COR-L47 (cell line): ENCODE measurements at places on chromosomes 6 and 20.

DNA sequence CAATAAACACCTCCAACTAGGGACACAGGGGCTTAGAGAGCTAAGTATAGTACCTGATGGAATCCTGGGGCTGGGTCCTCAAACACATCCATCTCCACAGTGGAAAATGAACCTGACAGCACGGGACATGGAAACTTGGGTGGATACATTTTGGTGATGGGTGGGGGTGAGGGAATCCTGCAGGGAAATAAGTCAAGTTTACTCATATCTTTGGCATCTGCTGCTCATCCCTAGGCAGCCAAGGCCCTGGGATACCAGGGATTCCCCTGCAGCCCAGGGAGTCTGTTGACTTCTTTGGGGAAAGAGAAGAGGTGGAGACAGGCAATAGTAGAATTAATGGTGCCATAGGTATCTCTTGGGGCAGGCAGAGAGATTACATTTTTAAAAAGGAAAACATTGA, 6.6 kb downstream of the APOBEC2 start:
- no peak for DNase-seq

DNA sequence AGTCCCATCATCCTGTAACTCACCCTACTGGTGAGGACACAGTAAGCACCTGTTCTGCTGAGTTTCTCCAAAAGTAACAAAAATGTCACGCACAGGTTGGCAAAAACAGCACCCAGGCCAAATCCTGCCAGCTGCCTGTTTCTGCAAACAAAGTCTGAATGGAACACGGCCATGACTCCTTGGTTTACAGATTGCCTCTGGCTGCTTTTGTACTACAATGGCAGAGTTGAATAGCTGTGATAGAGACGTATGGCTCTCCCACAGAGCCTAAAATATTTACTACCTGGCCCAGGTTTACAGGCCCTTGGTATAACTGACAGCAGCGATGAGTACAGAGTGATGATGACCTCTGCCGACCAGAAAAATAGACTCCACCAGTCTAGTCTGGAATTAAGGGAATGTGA, 52.6 kb downstream of the CNKSR3 start:
- DNase-seq: peak; percentile 72

GRCh38 chr20:22688485-22688884, 104.1 kb upstream of the FOXA2 start:
- no peak for DNase-seq

- peak; percentile 73 for DNase-seq
Measured at GRCh38 chr6:32129297-32130088, 595 bp downstream of the FKBPL start.

DNA sequence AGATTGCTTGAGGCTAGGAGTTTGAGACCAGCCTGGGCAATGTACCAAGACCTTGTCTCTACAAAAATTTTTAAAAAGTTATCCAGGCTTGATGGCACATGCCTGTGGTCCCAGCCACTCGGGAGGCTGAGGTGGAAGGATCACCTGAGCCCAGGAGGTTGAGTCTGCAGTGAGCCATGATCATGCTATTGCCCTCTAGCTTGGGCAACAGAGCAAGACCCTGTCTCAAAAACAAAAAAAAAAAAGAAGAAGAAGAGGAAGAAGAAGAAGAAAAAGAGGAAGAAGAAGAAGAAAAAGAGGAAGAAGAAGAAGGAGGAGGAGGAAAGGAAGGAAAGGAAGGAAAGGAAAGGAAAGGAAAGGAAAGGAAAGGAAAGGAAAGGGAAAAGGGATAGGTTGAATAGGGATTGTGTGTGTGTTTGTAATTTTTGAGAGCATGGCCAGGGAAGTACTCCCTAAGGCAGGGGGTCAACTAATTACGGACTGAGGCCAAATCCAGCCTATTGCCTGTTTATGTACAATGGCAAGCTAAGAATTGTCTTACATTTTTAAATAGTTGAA, 43.0 kb upstream of the ZNF217 start:
- DNase-seq: no peak

DNA sequence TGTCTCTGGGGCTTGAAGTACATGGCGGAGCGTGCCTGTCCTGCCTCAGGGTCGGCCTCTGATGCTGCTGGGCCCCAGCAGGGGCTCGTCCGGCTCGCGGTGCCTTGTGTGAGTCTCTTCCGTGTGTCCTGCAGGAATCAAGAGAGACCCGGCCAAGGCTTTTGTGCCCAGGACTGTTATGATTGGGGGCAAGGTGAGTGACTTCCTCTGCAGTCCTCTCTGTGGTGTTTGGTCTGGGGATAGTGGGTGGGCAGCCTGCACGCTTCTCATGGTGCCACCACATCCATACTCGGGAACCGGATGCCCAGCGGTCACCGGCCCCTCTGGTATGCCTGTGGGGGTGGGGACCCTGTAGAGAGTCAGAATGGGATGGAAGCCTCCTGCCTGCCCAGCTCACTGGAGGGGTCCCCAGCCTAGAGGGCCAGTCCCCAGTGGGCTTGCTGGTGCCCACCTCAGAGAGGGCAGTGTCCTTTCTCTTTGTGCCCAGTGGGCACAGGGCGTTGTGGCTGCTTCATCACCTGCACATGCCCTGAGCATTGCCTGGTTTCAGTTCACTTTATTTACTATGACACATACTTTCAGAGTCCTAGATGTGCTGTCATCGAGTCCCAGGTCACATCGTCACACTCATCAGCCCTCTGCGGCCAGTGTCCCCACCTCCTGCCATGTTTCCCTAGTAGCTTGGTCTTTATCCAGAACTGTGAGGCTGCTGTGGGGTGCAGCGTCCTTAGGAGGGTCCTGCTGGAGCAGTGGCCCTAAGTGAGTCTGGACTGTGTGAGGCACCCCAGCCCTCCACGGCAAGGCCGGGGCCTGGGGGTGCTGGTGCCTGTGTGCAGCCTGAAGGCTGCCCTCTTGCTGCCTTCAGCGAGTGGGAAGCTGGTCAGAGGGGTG, 40.7 kb downstream of the PYGB start:
- no peak for DNase-seq

- DNase-seq: no peak
Measured at GRCh38 chr6:61538801-61539200, 747.2 kb downstream of the KHDRBS2 start.

- DNase-seq: no peak
Measured at GRCh38 chr20:64194269-64194668, 30.0 kb downstream of the MYT1 start.

GRCh38 chr6:142722012-142722411, 223.0 kb downstream of the HIVEP2 start:
- no peak for DNase-seq

DNA sequence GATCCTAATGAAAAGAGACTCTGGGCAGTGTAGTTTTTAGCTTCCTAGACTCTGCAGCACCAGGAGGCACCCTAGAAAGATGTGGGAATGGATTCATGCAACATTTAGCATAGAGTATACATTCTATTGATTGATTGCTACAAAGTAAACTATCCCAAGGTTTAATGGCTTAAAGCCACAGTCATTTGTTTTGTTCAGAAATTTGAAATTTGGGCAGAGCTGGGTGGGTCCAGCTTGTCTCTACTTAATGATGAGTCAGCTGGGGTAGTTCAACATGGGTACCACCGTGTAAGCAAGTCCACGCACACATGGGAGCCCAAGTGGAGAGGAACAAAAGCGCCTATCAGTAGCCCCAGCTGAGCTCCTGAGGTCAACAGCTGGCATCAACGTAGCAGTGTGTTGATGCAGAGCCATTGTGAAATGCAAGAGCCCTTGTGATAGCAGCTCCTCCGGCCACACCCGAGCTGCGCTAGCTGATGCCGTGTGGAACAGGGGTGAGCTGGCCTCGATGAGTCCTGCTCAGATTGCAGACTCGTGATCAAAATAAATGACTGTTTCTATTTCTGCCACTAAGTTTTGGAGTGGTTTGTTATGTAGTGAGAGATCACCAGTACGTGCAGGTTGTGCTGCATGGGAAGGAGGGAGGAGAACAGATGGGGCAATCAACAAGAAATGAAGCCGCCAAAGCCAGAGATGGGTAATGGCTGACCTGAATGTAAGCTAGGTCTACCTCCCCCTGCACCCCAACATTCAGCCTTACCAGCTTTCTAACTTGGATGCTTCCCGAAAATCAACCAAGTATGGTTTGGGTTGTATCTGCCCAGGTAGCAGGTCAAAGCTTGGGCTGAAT, 45.7 kb upstream of the TRAF3IP2 start:
- DNase-seq: no peak

DNA sequence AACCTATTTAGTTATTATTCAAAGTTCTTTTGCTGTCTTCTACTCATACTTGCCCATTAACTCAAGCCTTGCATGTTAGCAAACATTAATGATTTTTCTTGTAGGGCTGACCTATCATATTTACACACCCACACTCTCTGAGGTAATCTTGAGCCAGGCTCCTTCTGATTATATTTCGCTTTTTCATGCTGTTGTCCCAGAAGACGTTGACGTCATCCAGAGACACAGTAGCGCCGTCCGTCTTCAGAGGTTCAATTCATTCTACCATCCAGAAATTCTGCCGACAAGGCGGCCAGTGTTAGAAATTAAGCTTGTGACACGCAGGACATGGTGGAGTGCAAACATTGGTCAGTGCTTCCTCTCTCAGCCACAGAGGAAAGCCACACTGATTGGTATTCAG, 584.7 kb downstream of the BMP2 start:
- no peak for DNase-seq

DNA sequence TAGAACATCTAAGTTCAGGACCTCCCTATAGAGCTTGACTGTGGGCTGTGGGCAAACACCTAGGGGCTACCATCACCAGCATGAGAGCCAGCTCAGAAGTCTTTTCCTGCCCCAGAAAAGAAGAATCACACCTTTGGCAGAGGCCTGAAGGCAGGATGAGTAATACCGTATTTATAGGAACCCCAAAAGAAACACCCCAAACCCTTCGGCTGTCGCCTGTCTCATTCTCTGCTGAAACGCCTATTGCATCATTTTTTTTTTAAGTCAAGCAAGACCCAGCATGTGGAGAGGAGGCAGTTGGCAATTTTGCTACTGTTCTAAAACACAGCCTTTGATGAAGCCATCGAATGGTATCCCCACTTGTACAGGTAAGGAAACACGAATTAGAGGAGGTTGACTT, 436.4 kb downstream of the TFAP2A start:
- no peak for DNase-seq

DNA sequence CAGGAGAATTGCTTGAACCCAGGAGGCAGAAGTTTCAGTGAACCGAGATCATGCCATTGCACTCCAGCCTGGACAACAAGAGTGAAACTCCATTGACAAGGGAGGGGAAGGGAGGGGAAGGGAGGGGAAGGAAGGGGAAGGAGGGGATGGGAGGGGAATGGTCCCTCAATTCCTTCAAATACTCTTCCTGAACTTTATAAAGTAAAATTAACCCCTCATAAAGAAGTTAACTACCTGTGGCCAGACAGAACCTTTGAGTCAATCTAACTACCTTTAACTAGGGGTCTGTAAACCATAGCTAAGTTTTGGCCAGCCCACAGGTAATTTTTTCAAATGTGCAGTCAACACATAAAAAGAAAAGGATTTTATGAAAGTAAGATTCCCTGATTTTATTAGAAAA, 131.0 kb downstream of the ZMYND8 start:
- no peak for DNase-seq

DNA sequence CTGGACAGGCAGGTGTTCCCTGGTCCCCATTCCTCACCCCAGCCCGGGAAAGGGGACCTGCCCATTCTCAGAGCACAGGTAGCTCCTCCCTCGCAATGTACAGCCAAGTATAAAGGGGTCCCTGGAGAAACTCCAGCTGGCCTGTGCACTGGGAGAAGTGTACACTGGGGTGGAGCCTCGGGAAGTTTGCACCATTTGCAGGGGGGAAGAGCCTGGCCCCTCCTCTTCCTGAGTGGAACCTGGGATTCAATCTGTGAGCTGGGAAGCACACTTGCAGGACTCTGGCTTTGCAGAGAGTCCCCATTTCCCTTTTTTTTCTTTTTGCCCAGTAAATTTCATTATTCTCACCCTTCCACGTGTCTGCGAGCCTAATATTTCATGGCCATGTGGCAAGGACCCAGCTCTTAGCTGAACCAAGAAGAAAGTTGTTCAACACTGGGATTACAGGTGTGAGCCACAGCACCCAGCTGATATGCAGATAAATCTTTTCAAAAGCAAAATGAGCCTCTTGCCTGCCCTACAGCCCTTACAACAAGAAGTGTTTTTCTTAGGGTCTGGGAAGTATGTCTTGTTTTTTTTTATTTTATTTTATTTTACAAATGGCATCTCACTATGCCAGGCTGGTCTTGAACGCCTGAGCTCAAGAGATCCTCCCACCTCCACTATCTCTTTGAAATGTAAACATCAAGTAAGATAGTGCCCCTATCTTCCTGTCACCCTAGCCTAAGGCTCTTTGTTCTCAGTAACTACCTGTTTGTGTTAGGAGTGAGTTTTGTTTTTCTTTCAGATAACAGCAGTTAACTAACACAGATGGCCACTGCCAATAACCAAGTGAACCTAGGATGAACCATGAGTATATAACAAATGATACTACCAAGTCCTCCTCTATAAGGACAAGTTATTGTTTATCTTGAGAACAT, 9.3 kb upstream of the RNGTT start:
- no peak for DNase-seq

DNA sequence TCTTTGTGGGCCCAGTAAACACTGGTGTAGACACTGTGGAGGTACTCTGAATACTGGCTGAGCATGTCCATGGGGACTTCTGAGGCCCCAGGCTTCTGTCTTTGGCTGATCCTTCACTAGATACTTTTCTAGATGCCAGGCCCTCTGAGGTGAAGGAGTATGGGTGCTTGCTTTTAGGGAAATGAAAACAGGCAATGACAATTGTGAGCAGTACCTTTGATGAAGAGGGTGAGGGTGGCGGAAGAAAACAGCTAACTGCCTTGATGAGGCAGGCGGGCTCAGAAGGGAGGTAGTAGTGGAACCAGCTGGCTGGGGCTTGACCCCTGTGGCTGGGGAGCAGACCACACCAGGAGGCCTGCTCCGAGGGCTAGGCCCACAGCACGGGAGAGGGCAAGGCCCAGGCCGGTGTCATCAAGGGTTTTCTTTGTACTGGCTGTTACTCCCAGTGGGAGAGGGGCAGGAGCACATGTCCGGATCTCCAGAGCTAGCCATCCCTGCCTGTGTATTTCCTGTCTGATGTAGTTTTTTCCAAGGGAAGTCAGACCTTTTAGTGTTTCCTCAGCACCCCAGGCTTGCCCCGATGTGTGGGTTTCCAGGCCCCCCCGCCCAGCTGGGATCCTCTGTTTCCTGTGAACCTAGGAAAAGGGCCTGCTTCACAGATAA, 3.9 kb downstream of the PLCG1 start:
- no peak for DNase-seq
